ENCODE measurements at places on chromosomes 6 and 20.

DNA sequence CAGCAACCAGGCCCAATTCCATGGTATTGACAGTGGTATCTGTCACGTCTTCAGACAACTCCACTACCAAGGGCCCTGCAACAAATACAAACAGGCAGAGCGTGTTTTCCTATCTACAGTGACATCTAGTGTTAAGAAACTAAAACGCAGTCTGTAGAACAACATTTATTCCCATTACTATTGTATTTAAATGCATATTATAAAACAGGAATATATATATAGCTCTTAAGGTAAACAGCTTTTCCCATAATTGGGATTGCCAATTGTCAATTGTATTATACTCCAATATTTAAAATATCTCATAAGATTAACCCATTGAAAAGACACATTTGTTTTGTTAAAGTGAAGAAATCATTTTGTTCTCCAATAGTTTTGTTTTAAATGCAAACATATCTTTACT lies 97.2 kb downstream of the KIF16B start:
- no peak for DNase-seq
- H3K4me3 ChIP-seq = no peak overlapping the region
- H3K27me3 ChIP-seq = no peaks in the 10 kb centered on the region
- H3K27ac ChIP-seq = no peak overlapping the region
- peaks cover 13% of the 10 kb centered on the region for H3K4me1 ChIP-seq
- no peaks in the 10 kb centered on the region for H3K36me3 ChIP-seq

DNA sequence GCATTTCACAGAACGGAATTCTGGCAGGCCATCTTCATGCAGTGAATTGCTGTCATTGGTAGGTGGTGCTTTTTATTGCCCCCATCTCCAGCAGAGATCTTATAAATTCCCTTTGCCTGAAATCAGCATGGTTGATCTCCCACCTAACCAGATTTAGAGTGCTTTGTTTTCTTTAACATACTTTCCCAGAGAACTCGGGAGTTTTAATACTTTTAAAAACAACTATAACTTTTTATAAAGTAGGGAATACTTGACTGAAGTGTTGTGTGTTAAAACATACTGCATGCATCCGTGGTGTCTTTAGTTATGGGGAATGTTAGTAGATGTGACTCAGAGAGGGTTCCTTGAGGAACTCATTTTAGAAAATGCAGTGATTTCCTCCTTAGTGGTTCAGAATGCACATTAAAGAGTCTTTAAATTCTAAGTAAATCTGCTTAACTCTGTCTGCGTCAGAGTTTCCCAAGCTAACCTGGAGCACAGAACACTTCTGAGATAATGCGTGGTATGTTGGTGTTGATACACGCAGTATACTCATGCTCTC lies 54.9 kb downstream of the AKAP12 start:
- no peaks in the 10 kb centered on the region for H3K36me3 ChIP-seq
- H3K27ac ChIP-seq = no peak overlapping the region
- H3K4me1 ChIP-seq = peaks cover 20% of the 10 kb centered on the region
- H3K4me3 ChIP-seq = no peak overlapping the region

GRCh38 chr6:19802656-19803055 lies 34.5 kb upstream of the ID4 start:
- no peak overlapping the region for H3K4me3 ChIP-seq
- H3K4me1 ChIP-seq = no peaks in the 10 kb centered on the region
- no peaks in the 10 kb centered on the region for H3K36me3 ChIP-seq

- H3K4me3 ChIP-seq = no peak overlapping the region
- H3K36me3 ChIP-seq = no peaks in the 10 kb centered on the region
- no peak for DNase-seq
- H3K27ac ChIP-seq = no peak overlapping the region
- H3K4me1 ChIP-seq = no peaks in the 10 kb centered on the region
- H3K27me3 ChIP-seq = no peaks in the 10 kb centered on the region
Measured at GRCh38 chr20:22984008-22984407, 51.1 kb upstream of the SSTR4 start.

DNA sequence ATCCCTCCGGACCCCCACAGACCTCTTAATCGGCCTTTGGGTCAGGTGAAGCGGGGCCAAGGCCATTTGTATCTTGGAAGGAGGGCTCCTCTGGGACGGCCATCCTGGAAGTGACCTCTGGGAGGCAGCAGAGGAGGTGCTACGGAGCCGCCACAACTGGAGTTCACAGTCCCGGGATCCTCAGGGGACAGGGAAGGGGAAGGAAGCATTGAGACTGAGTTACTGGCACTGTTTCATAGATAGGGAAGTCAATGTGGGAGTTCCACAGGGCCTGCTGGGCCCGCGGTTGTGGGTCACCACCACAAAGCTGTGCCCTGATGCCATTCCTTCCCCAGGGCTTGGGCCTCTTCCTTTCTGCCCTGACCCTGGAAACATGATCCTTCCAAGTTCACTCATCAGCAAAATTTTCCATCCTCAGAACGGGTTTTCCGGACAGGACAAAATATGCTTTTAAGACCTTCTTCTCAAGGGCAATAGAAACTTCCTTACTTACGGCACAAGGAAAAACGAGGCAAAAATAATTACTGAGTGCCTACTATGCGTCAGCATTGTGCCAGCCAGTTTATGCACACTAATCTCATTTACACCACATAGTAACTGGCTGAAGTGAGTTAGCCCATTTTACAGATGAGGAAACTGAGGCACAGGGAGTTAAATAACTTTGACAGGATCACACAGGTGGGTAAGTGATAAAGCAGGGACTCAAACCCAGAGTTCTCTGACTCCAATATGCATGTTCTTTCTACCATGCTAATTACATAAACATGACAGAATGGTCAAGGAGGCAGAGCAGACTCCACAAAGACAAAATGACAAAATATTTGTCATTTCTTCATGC lies 143.8 kb downstream of the UNC5CL start:
- peaks cover 33% of the 10 kb centered on the region for H3K4me1 ChIP-seq
- peak; percentile 74 for DNase-seq
- H3K4me3 ChIP-seq = no peak overlapping the region
- H3K27me3 ChIP-seq = no peaks in the 10 kb centered on the region
- H3K36me3 ChIP-seq = no peaks in the 10 kb centered on the region
- H3K27ac ChIP-seq = no peak overlapping the region

DNA sequence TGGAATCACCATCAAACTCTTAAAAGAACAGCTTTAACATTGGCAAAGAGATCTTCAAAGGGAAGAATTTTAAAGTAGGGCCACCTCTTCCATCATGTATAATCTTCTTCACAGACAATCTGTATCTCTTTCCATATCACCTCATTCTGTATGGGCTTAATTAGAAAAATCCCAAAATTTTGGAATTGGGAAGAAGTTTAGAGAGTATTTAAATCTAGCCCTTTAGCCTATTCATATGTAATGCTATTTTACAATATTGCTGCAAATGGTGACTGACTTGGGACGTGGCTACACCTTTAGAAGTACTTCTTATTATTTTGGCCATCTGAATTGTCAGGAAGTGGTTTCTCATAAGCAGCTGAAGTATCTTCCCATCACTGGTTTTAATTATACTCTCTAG lies 474.3 kb downstream of the RFPL4B start:
- no peak overlapping the region for H3K4me3 ChIP-seq
- H3K36me3 ChIP-seq = no peaks in the 10 kb centered on the region
- H3K4me1 ChIP-seq = no peaks in the 10 kb centered on the region
- H3K27me3 ChIP-seq = no peaks in the 10 kb centered on the region
- no peak for DNase-seq
- no peak overlapping the region for H3K27ac ChIP-seq

DNA sequence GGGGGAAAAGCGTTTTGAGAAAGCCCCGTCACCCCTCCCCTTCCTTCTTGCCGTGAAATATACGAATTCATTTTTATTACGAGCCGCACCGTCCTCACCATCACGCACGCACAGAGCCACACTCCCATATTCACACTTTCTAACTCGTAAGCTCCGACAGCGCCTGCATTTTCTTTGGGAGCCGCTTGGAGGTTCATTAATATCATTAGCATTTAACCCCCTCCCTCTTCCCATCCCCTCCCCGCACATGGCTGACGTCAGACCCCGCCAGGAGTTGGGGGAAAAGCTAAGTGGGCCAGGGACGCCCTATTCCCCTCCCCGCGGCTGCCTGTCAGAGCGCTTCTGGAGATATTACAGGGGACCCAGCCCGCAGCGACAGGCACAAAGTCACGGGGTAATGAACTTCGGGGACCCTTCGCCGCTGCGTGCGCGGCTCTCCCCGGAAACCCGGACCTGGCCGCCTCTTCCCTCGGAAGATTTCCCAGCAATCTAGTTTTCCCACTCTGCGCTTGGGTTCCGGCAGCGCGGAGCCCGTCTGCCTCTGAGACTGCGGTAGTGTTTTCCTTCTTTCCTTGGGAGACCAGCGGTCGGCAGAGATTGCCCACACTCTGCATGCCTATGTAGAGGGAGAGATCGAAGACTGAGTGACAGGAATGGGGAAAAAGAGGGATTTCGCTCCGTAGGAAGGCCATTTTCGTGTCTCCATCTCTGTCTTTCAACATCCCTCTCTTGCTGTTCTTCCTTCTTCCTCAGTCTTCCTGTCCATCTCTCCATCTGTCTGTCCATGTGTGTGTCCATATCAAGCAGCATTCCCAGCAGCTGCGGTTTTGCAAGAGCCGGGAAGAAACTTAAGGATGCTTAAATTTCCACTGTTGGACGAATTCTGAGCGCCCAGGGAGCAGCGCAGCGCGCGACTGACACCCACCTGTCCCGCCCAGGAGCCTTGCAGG lies at the start of gene NR2E1:
Gene NR2E1 (plus strand): TSS at position 309 of the 950 bp plus-strand sequence. CDS start 744 bp downstream, outside the sequence.
- H3K4me1 ChIP-seq = peaks cover 29% of the 10 kb centered on the region
- H3K27ac ChIP-seq = no peak within 1 kb of the TSS
- H3K4me3 ChIP-seq = peak within 1 kb of the TSS; percentile 27

GRCh38 chr6:747921-748320 lies 55.0 kb upstream of the EXOC2 start:
- no peaks in the 10 kb centered on the region for H3K4me1 ChIP-seq
- H3K4me3 ChIP-seq = no peak overlapping the region
- no peaks in the 10 kb centered on the region for H3K36me3 ChIP-seq

GRCh38 chr20:11585752-11586352 lies 331.8 kb upstream of the BTBD3 start:
- H3K27me3 ChIP-seq = no peaks in the 10 kb centered on the region
- DNase-seq = no peak
- H3K4me1 ChIP-seq = no peaks in the 10 kb centered on the region
- H3K36me3 ChIP-seq = no peaks in the 10 kb centered on the region

GRCh38 chr6:11736601-11737000 lies 42.0 kb downstream of the ADTRP start:
- H3K4me1 ChIP-seq = no peaks in the 10 kb centered on the region
- DNase-seq = no peak

DNA sequence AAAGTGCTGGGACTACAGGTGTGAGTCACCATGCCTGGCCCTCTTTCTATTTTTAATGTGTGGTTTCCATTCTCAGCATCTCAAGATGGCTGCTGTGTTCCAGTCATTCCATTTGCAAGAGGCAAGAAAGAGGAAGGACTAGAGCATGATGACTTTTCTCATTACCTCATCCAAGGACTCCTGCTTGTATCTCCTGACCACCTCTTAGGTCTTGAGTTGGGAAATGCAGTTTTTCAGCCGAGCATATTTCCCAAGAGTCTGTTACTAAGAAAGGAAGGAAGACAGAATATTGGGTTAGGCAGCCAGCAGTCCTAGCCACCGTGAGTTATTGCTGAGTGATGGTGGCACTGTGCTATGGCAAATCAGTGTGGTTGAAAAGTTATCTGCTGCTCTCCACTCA lies 108.4 kb upstream of the INSM1 start:
- no peak overlapping the region for H3K27ac ChIP-seq
- no peak overlapping the region for H3K4me3 ChIP-seq
- no peak for DNase-seq
- no peaks in the 10 kb centered on the region for H3K36me3 ChIP-seq

DNA sequence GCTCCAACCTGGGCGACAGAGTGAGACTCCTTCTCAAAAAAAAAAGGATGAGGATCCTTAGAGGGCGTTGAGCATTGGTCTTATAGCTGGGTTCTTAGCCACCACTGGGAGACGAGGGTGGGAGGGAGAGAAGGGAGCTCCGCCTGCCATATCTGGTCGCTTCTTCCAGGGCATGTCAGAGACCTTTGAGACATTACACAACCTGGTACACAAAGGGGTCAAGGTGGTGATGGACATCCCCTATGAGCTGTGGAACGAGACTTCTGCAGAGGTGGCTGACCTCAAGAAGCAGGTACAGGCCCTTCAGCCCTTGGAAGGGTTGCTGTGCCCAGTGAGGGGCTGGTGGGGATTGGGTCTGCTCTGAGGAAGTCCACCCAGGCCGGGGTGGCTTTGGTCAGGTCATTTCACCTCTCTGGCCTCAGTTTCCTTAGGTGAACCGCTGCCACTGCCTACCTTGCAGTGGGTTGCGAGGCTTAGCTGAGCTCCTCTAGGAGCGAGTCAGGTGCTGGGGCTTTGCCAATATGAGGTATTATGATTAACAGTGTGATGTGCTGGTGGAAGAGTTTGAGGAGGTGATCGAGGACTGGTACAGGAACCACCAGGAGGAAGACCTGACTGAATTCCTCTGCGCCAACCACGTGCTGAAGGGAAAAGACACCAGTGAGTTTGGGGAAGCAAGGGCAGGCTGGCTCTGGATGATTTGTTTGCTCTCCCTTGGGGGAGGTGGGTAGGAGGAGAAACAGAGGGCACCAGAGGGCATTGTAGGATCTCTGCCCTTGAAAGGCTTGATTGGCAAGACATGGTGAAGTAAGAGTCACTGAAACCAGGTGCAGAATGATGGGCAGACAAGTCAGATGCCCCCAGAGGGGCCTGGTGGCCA lies 8.5 kb downstream of the CNPY3 start:
- H3K27ac ChIP-seq = no peak overlapping the region
- H3K27me3 ChIP-seq = no peaks in the 10 kb centered on the region
- DNase-seq = no peak
- no peaks in the 10 kb centered on the region for H3K36me3 ChIP-seq
- H3K4me3 ChIP-seq = no peak overlapping the region

- no peak overlapping the region for H3K27ac ChIP-seq
- no peaks in the 10 kb centered on the region for H3K27me3 ChIP-seq
- H3K36me3 ChIP-seq = no peaks in the 10 kb centered on the region
- no peak overlapping the region for H3K4me3 ChIP-seq
Measured at GRCh38 chr6:89406141-89406540, 5.9 kb downstream of the RRAGD start.

GRCh38 chr6:4820704-4821276 lies 44.6 kb downstream of the CDYL start:
- no peak for DNase-seq
- H3K4me1 ChIP-seq = no peaks in the 10 kb centered on the region
- H3K27ac ChIP-seq = no peak overlapping the region

DNA sequence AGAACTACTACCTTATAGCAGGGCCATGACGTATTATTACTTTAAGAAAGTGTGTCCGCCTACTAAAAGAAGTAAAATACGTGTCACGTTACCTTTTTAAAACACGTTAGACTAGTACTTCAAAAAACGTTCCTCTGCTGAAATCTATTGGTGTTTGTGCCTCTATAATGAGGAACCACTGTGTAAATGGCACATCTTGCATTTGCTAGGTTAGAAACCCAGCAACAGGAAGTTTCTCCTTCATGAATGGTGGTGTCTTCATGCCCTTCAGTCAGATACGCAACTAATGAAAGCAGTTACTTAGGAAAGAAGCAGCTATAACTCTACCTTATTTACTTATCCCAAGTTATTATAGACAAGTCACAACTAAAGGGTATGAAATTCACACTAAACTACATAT lies 343.5 kb downstream of the RNGTT start:
- H3K4me3 ChIP-seq = no peak overlapping the region
- no peak overlapping the region for H3K27ac ChIP-seq
- H3K4me1 ChIP-seq = no peaks in the 10 kb centered on the region
- DNase-seq = no peak
- no peaks in the 10 kb centered on the region for H3K36me3 ChIP-seq
